Hypothalamus (tissue), 51 donors: ENCODE measurements at places on chromosomes 7 and 10.

DNA sequence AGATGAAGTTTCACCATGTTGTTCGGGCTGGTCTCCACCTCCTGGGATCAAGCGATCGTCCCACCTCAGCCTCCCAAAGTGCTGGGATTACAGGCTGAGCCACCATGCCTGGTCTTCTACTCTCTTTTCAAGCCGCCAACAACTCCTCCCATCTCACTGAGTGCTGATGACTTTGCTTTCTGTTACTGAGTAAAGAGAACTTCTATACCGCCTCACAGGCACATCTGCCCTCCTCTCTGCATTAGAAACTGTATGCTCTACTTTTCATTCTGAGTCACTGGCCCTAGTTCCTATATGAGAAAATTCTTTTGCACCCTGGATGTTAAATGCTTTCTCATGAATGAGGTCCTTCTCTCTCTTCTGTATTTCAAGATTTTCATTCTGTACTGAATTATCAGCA lies 2.2 kb upstream of the ZNF239 start:
- DNase-seq = no peak

- no peak for DNase-seq
Observed at GRCh38 chr10:10871352-10871751, 146.3 kb upstream of the CELF2 start.

- DNase-seq = no peak
Observed at GRCh38 chr10:49107887-49108267, 7.4 kb downstream of the VSTM4 start.

GRCh38 chr7:151429560-151430331 lies 10.2 kb downstream of the CRYGN start:
- no peak for DNase-seq

DNA sequence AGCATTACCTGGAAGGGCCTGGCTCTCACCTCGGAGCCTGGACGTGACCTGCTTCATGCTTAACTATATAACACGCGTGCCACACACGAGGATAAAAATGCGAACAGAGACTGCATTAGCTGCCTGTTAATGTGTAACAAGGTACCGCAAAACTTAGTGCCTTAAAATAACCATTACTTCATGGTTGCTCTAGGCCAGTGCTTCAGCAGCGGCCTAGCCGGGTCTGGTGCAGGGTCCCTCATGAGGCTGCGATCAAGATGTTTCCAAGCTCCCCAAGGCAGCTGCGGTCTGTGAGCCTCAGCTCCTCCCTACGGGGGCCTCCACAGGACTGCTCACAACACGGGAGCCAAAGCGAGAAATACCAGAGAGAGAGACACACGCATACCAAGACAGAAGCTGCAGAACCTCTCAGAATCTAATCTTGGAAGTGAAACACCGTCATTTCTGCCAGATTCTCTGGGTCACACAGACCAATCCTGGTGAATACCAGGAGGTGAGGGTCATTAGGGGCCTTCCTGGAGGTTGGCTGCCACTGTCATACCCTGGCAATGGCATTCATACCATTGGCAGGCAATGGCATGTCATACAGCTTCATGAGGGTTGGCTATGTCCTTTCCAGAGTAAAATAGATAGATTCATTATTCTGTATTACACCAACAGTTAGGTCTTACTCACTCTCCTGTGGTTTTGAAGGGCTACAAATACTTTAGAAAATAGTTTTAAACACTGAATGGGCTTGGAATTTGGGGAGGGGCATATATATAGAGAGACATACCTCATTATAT lies 94.5 kb downstream of the HIPK2 start:
- no peak for DNase-seq
